ENCODE measurements at places on chromosomes 6 and 20.

- DNase-seq: no peak
Measured at GRCh38 chr6:161139304-161139765, 134.5 kb downstream of the AGPAT4 start.

GRCh38 chr6:56101141-56101553, 146.2 kb downstream of the COL21A1 start:
- DNase-seq: no peak

DNA sequence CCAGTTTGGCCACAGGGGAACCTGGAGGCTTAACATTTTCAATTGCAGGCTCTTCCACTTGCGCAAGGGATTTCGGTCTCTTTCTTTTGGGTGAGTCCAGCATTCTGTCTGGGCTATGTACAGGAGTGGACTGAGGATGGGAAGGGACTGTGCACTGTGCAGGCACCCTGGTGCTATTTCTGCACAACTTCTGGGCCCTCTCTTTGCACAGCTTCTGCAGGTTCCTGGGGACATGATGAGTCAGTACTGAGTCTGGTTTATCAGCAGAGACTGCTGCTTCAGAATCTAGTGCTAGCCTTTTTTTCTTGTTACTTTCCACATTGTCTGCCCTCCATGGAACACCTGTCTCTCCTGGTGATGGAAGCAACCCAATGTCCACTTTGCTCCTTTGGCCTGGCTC, 78.5 kb upstream of the ASF1A start:
- DNase-seq: no peak

DNA sequence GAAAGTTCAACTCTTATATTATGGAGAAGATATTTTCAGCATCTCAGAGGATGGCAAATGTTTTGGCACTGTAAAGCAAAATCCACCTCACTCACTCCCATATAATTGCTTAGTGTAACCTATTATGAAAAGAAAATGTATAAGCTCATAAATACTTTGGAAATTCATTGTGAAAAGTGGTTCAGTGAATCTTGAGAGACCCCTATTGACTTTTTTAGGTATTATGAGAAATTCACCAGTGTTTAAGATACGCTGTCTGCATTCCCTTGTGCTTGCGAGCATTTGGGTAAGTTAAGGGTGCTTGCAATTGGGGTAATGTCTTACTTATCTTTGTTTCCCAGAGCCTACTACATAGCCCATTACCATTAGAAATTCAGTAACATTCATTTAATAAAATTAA, 66.3 kb upstream of the BMP5 start:
- DNase-seq: peak; percentile 37

GRCh38 chr6:378958-379409, 12.6 kb upstream of the IRF4 start:
- DNase-seq: no peak

DNA sequence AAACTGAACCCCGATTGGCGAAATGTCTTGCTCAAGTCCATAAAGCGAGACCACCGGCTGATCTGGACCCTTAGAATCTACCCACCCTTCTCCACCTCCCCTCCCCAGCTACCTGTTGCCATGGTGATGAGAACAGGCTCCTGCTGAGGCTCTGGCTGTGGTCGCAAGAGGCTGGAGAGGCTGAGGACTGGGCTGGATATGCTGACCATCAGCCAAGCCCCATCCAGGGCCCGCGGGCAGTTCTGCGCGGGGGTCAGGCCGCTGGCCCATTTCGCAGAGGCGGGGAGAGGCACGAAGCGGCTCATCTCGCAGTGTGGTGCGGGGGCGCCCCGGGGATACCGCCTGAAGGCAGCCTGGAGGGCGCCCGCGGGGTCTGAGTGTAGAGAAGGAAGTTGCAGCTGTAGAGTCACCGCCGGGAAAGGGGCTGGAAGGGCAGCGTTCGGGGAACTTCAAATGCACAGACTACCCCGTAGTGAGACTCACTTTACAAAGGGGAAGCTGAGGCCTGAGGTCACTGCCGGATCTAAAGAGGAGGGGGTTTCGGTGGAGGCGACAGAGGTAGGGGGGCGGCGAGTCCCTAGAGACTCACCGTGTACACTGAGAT, 671 bp downstream of the TAPBP start:
- peak; percentile 56 for DNase-seq

DNA sequence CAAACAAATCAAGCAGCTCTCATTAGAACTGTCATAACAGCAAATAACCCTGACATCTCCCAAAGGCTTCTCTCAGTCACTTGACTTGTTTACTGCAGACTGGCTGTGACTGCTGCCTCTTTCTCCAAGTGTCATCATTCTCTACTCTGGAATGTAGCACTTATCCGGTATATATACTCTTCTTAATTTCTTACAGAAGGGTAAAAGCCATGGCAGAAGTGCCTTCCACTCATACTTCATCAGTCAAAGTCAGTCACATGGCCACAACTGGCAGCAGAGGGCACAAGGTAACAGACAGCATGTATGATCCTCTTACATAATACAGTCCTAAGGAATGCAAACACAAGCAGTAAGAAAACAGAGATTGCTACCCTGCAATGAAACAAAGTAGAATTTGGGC, 9.3 kb downstream of the NAPB start:
- no peak for DNase-seq

GRCh38 chr6:30841644-30842504, 42.4 kb upstream of the DDR1 start:
- DNase-seq: no peak

GRCh38 chr6:138521790-138522189, 22.5 kb upstream of the NHSL1 start:
- DNase-seq: no peak

GRCh38 chr6:7252390-7252789, 60.6 kb downstream of the SSR1 start:
- no peak for DNase-seq

DNA sequence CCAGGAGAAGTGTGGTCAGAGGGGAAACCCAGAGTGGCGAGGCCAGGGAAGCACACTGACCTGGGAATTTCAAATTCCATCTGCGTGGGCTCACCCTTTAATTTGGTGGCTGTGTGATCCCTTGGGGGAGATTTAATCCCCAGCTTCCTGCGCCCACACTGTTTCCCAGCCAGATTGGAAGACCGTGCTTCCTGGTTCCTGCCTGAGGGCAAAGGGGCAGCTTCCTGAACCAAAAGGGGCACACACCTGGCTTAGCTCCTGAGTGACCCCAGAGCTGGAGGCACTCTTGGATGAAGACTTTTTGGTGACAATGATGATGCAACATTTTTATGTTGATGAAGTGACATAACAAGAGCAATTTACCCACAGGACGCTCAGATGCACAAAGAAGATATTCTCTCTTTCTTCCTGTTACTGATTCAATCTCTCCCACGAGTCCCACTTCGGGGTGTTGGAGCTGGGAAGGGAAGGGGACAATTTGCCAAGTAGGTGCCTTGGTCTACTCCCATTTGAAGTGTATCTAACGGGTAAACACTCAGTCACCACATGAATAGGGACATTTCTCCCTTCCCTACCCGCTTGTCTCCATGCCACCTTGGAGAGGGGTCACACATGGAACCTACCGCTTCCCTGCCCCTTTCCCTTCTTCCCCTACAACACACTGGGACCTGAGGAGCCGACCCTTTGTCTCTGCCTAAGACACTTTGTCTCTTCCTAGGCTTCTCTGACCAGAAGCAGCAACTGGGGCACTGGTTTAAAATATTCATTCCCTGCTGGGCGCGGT, 28.6 kb upstream of the CDKN1A start:
- DNase-seq: no peak

GRCh38 chr20:57711826-57712225, 2.0 kb upstream of the PMEPA1 start:
- no peak for DNase-seq

- DNase-seq: no peak
Measured at GRCh38 chr6:130364224-130364780, 1.5 kb upstream of the TMEM200A start.

DNA sequence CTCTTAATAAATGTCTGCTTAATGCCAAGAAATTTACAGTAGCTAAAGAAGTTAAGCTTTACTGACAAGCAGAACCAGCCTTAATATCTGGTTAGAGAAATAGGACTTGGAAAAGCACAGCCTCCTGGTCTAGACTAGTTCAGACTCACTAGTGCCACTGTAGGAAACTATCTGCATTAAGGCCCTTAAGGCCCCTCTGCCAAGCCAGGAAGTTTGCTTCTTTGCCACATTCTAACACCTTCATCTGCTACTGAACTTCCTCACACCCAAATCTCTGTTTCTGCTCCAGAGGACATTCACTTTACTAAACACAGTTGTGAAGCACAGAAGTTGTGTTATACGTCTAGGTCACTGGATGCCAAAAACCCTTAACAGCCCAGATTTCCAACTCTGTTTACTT, 302.8 kb downstream of the BTBD9 start:
- DNase-seq: no peak

- DNase-seq: peak; percentile 59
Measured at GRCh38 chr6:169723991-169724493, 258 bp downstream of the PHF10 start.

- DNase-seq: no peak
Measured at GRCh38 chr6:11413117-11413687, 124.3 kb upstream of the TMEM170B start.

GRCh38 chr20:8094415-8094818, 37.6 kb upstream of the PLCB1 start:
- peak; percentile 83 for DNase-seq

DNA sequence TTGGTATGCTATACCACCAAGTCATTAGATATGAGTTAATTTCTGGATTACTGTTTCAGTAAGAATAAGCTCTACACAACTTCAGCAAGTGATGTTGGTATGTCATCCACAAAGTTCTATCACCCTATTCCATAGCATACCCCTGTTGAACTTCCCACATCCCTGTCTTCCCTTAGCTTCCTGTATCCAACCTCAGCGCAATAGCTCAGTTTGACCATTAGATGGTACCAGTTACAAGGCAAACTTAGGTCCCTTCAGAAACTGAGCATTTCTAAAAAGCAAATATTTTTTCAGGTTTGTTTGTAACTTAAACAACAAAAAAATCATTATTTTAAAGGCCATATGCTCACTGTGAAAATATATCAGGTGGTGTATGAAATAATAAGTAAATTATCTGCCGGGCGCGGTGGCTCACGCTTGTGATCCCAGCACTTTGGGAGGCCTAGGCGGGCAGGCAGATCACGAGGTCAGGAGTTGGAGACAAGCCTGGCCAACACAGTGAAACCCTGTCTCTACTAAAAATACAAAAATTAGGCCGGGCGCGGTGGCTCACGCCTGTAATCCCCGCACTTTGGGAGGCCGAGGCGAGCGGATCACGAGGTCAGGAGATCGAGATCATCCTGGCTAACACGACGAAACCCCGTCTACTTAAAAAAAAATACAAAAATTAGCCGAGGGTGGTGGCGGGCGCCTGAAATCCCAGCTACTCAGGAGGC, 8.8 kb upstream of the MOG start:
- DNase-seq: peak; percentile 37

DNA sequence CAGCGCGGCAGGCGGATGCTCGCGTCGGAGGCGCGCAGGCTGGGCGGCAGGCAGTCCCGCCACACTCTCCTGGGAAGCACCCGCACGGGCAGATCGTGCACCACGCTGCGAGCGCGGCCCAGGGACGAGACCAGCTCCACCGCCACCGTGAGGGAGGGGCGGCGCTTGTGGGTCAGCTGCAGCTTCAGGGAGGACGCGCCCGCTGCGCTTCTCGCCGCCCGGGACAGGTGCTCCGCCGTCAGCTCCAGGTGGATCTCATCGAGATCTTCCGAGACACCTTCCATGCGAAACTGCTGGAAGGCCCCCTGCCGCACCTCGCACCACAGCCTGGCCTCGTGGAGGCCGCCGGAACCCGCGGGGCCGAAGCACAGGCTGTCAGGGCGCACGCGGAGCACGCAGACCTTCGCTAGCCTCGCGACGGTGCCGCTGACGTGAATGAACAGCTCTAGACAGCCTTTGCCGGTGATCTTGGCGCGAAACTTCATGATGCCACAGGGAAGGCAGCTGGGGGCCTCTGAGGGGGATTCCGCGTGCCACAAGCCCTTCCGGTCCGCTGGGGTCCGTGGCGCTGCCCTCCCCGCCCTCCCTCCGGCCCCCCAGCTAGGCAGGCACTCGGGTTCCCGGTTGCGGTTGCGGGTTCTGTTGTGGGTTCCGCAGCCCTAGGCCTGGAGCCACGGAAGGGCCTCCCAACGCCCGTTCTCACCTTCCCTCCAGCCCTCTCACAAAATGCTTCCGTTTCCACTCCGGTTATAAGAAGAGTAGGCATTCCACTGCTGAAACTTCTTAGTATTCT, at the start of gene HUS1B:
TSS of gene HUS1B (minus strand) at position 641 of the 793 bp plus-strand sequence. CDS start at position 485, 156 bp downstream.
- no peak for DNase-seq

DNA sequence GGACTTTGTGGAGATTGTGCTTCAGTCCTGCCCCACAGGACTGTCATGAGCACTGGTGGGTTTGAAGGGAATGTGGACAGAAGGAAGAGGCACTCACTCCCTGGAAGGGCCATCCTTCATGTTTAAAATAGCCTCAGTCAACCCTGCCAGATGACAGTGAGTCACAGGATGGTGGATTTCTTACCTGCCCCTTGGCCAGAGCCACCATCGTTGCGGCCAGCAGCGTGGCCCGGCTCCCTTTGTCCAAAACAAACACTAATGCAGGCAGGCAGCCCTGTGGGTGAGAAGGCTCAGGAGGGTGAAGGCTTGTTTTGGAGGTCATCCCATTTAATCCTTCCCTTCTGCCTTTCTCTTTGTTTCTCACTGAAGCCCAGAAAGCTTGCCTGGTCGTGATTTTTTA, 422.7 kb downstream of the CD83 start:
- DNase-seq: no peak

GRCh38 chr6:108051481-108051880, 23.1 kb downstream of the OSTM1 start:
- DNase-seq: no peak

DNA sequence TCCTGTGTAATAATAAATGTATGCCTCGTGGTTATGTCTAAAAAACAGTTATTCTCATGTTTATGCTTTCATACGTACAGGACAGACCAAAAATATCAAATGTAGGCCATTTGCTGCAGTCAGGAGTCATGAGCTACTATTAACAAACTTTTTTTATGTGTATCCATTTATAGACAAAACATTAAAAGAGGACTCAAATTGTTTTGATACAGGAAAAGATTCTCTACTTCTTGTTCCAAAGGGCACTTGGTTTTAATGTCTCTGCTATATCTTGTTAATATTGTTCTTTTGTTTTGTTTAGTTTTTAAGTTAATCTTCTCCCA, 155.2 kb downstream of the ZDHHC14 start:
- DNase-seq: no peak

Data from tongue (tissue), 3 donors.